Thymus (tissue), 14 donors: ENCODE measurements at places on chromosomes 2 and 18.

DNA sequence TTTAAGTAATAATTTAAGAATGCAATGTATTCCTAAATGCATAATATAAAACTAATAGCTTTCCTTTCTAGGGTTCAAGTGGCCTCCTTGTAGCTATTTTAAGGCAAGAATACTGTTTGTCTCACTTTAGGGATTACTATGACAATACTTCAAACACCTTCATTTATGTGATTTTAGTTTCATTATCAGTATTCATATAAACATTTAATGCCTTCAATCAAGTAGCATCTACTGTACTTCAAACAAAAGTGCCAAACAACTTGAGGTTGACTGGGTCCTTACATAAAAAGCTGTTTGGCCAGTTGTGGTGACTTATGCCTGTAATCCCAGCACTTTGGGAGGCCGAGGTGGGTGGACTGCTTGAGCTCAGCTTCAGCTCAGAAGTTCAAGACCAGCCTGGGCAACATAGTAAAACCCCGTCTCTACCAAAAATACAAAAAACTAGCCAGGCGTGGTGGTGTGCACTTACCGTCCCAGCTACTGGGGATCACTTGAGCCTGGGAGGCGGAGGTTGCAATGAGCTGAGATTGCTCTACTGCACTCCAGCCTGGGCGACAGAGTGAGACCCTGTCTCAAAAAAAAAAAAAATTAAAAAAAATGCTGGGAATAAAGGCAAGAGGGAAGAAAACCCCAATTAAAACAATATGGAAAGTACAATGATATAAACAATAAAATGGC lies 9.3 kb downstream of the MEX3C start:
- no peak for DNase-seq

DNA sequence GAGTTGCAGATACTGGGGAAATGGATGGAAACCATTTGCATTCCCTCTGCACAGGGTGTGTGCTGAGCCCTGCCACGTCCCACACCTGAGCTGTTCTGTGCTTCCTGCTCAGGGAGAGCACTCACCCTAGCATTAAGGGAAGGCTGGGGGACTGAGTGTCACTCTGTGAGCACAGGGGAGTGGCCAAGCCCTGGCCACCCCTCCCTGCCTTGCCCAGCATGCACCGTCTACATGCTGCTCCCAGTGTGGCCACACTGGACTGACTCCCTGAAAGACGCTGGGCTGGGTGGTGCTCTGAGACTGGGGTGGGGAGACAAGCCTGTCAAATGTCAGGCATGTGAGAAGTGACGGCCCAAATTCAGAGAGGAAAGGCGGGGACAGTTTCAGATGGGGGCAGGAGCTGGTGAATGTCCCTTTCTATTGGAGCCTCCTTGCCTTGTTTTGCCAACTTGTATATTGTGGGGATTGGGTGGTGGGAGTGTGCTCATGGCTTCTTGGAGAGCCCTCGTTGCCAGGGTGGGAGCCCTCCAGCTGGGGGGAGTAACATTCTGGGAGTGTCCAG lies 298.4 kb upstream of the HS6ST1 start:
- DNase-seq, result no peak

DNA sequence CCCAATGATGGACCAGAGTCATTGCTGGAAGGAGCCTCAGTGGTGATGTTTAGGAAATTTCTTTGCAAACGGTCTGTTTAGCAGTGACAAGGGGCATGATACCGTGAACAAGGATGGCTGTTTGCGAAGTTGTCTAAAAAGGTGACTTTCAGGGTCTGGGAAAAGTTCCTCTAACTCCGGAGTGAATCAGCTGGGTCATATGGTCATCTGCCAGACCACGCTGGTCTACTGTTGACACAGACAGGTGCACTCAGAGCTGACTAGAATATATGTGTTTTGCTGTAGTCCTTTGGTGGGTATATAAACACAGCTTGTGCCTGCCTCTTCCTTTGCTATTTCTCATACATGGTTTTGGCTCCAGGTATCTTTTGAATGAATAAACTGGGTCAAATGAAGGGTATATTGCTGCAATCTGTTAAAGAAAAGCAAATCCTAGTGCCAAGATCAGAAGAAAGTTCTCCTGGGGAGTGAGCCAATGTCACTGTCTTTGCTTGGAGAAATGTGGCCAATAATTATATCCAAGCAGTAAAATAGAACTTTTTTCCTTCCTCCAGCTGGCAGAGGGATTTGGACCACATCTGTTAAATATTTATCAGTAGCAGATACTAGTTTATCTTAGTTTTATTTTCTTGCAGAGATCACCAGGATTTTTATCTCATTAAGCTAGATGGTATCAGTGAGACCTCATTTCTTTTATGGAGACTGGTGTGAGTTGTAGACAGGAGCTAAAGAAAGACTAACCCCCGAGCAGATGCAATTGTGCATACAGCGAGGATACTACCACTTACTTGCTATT lies 286.0 kb downstream of the TRIB2 start:
- no peak for DNase-seq

- DNase-seq, result no peak
Measured at GRCh38 chr2:138504546-138505235, 3.1 kb downstream of the SPOPL start.

DNA sequence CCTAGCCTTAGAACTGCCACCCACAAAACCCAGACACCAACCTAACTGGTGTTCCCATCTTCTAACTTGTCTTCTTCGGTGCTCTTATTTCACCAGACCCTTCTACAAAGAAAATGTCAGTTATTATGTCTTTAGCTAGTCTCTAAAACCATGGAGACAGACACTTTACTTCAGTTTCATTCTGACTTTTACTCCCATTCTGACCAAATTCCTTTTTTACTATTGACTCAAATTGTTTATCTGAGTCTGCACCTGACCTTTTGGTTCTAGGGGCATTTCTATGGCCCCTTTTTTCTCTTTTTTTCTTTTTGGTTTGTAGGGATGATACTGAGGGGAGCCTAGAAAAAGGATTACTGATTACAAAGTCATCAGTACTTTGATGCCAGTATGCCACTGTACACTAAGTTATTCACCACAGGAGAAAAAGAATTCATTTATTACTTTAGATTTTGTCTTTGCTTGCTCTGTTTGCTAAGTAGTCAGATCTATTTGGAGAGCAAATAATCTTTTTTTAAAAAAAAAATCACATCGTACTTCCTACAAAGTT lies 6.8 kb upstream of the SLC1A4 start:
- DNase-seq, result no peak

DNA sequence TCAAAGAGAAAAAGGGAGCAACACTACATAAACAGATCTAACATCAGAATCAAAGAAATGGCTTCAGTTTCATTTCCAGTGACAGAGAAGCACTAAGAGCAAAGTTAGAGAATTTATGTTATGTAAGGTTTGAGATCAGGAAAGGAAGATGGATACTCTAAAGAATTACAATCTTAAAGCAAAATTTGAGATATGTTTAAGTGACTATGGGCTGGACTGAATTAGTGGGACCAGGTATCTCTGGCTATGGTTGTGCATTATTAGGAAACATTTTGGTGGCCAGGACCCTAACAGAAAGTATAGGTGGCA lies 208.2 kb downstream of the CCDC178 start:
- DNase-seq, result no peak

GRCh38 chr2:109157563-109158105 lies 28.6 kb downstream of the SH3RF3 start:
- no peak for DNase-seq

DNA sequence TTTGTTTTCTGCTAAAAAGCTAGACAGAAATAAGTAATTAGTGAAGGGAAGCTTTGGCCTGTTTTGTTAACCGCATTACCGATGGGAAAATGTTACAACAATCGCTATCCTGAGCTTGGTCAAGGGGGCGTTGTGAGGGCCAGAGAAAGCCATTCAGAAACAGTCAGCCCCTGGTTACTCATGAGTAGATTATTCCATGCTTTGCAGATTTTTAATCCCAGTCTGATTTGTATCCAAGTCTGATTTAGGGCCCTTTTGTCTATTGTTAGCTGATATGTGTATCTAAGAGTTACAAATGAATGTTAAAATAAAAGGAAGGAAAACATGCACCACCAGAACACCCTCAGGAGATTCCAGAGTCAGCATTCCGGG lies 99.1 kb downstream of the PRPF40A start:
- DNase-seq, result no peak

- no peak for DNase-seq
Measured at GRCh38 chr2:44983836-44984604, 25.2 kb downstream of the SIX2 start.

GRCh38 chr2:21047141-21048009 lies 3.5 kb upstream of the APOB start:
- no peak for DNase-seq

DNA sequence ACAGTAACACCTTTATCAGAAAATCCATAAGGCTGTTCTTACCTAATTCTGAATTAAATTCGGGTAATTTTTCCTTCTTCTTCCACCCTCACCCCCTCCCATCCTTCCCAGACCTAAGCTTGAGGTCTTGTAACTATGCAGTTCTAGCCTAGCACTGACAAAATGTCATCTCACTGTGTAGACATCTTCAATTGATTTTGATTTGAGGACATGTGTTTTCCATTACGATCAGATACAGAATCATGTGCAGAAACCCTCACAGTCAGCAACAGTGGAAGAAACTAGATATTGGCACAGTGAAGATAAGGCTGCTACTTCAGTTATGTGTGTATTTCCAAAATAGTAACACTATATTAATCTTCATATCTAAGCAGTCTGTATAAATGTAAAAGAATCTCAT lies 244.6 kb downstream of the THSD7B start:
- DNase-seq, result no peak

DNA sequence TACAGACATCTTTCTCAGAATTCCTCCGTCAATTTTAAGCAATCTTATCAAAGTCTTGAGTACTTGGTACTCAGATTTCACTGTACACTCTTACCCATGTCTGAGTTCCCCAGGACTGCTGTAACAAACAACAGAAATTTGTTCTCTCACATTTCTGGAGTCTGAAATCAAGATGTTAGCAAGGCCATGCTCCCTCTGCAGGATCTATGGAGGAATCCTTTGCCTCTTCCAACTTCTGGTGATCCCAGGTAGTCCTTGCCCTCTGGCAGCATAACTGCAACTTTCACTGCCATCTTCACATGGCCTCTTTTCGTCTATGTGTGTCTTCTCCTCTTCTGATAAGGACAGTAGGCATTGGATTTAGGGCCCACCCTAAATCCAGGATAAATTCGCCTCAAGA lies 17.1 kb upstream of the CACNB4 start:
- no peak for DNase-seq

DNA sequence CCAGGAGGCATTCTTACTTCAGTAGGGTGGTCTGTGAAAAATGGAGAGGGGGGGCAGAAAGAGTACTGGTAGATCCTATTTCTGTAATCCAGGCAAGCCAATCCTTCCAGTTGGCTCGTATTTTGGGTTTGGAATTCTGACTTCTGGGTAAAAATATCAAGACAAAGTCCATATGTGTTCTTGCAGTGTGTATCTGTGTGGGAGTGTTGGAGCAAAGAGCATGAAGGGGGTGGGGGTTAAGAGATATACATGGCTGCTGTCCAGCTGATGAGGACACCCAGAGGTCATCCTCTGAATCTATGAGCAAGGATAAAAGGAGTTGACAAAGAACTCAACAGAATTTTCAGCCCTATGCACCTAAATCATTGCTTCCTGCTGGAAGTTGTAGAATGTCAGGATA lies 375.8 kb upstream of the PIK3C3 start:
- DNase-seq, result no peak

DNA sequence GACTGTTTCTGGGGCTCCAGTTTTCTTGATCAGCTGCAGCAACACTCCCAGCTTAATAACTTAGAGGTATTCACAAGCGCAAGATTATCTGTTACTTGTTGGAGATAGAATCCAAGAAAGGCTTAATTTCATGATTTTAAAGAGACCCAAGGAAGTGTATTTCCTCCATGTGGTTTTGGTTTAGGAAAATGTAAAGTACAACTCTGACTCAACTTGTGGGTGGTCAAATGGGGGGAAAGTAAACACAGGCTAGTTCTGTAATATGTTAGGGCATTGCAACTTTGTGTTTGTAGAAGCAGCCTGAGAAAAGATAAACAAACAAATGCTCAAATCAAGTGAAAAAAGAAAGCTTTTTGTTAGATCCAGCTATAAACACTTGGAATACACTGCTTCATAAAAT lies 90.1 kb upstream of the COL3A1 start:
- DNase-seq, result no peak

GRCh38 chr2:181169503-181169902 lies 189.1 kb downstream of the UBE2E3 start:
- no peak for DNase-seq

DNA sequence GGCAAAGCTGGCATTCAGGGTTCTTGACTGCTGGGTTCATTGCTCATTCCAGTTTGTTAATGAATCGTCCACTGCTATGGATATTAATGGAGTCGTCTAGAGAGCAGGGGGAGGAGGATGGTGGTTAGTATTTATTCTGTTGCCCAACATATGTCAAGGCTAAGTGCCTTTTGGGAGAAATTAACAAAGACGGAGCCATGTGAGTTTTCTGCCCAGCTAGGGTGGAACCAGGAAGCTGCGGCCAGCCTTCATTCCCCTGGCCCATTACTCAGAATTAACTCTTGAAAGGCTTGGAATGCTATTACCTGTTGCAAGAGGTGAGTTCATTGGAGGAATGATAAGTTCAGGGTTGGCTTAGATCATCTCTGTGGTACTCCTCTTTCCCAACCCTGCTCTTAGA lies 19.3 kb downstream of the IGFBP2 start:
- no peak for DNase-seq

GRCh38 chr2:54897420-54898310 lies 152.6 kb downstream of the RTN4 start:
- DNase-seq, result no peak

DNA sequence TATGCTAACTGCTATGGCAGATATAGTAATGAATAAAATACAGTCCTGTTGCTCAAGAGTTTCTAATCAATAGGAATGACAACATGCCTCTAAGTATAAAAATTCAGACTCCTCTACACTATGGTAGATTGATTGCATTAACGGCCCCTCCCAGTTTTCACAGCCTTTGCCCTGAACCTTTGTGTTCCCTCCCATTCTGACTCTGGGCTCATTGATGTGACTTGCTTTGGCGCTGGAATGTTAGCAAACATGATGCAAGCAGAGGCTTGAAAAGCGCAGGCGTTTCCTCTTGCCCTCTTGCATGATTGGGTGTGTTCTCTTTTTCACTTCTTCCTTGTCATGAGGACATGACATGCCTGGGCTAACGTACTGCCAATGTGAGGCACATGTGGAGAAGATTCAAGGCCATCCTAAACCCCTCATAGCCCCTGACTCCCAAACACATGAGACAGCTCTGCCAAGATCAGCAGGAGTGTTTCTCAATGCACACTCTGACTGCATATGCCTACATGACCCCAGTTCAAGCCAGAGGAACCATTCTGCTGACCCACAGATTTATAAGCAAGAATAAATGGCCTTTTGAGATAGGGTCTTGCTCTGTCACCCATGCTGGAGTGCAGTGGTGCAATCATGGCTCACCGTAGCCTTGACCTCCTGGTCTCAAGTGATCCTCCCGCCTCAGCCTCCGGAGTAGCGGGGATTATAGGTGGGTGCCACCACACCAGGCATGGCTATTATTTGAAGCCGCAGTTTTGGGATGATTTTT lies 49.7 kb upstream of the CD28 start:
- no peak for DNase-seq

GRCh38 chr2:42348113-42348805 lies 12.8 kb downstream of the COX7A2L start:
- DNase-seq, result no peak
